ENCODE measurements at places on chromosomes 1 and 21. TPM values are rescaled to one million over a fixed set of nuclear protein-coding genes. Genes with fewer than 3 reads are reported as not detected.
A peak's percentile ranks its signal among the peaks of the same experiment; 100 is the strongest.

The CD53 gene
- 9.4 TPM for total RNA-seq

GRCh38 chr1:177181631-177182291 lies 11.0 kb downstream of the BRINP2 start:
- DNase-seq = no peak
- peaks cover 11% of the 10 kb centered on the region for H3K4me1 ChIP-seq
- no peaks in the 10 kb centered on the region for H3K27me3 ChIP-seq
- no peaks in the 10 kb centered on the region for H3K36me3 ChIP-seq
- H3K27ac ChIP-seq = no peak overlapping the region
- H3K4me3 ChIP-seq = peak overlapping the region; percentile 50

DNA sequence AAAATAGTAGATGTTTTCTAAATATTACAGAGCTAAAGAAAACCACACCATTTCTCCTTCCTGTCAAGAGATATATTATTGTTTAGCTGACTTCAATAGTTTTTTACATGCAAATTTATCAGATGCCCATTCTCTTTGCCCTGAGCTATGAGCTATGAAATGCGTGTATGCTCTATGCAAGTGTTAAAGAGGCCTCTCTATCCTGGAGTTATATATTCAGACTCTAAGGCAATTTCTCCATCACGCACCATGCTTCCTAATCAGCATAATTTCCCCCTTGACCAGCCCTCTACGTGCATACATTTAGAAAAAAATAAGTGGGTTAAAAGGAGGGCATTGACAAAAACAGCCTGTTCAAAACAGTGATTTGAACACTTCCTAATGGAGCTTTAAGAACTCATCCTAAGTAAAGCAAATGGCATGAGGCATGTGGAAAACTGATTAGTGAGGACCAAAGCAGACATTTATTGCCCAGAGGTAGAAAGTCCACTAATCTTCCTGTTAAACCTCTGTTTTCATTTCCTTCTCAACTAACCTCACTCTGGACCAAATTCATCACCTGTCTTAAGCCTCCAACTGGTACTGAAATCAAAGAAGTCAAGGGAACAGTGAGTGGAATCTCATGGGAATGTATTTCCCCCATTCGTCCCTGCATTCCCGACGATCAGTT lies 565.8 kb upstream of the PKN2 start:
- H3K27ac ChIP-seq = no peak overlapping the region
- H3K27me3 ChIP-seq = no peaks in the 10 kb centered on the region
- H3K4me1 ChIP-seq = no peaks in the 10 kb centered on the region
- H3K36me3 ChIP-seq = no peaks in the 10 kb centered on the region
- no peak overlapping the region for H3K4me3 ChIP-seq

- DNase-seq = no peak
- H3K27me3 ChIP-seq = no peaks in the 10 kb centered on the region
- H3K4me1 ChIP-seq = peaks cover 12% of the 10 kb centered on the region
- H3K27ac ChIP-seq = no peak overlapping the region
These were observed 4.8 kb upstream of the SELENON start for GRCh38 chr1:25795211-25795610.

- H3K36me3 ChIP-seq = no peaks in the 10 kb centered on the region
- H3K27ac ChIP-seq = no peak overlapping the region
- H3K27me3 ChIP-seq = no peaks in the 10 kb centered on the region
These were observed 57.9 kb downstream of the TTC3 start for GRCh38 chr21:37130971-37131370.

DNA sequence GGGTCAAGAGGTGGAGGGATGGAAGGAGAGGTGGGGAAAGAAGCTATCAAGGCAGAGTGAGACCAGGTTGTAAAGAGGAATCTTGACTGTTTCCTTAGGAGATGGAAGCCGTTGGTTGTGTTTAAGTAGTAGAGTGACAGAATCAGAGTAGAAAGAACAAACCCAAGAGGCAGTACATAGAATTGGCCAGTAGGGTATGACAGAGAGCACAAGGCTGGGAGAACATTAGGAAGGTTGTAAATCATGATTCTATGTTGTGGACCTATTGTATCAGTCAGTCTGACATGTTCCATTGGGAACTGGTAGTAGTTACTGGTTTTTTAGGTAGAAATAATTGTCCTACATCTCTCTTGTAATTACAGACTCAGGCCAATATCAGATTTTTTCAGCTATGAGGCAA lies 486.9 kb upstream of the USP24 start:
- DNase-seq = no peak
- H3K4me3 ChIP-seq = no peak overlapping the region
- no peaks in the 10 kb centered on the region for H3K27me3 ChIP-seq
- H3K36me3 ChIP-seq = no peaks in the 10 kb centered on the region
- no peak overlapping the region for H3K27ac ChIP-seq

The ZNF496 gene
- total RNA-seq = 9.1 TPM

DNA sequence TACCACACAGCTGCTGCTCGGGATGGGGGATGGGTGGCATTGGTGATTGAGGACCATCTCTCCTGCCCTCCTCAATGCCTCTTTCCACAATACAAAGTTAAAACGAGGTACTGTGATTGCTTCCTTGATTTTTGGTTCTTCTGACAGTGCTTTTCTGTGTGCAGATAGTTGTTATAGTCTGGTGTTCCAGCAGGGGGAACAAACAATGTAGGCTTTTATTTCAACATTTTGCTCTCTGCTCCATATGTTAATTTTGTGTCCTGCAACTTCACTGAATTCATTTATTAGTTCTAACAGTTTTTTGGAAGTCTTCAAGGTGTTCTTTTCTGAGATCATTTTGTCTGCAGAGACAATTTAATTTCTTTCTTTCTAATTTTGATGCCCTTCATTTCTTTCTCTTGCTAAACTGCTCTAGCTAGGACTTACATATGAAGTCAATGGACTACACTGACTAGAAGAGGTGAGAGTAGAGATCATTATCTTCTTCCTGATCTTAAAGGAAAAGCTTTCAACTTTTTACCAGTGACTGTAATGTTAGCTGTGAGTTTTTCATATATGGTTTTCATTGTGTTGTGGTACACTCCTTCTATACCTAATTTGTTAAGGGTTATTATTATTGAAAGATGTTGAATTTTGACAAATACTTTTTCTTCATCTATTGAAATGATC lies 45.4 kb downstream of the TNFSF18 start:
- no peaks in the 10 kb centered on the region for H3K27me3 ChIP-seq
- H3K36me3 ChIP-seq = no peaks in the 10 kb centered on the region
- H3K4me3 ChIP-seq = no peak overlapping the region
- no peak overlapping the region for H3K27ac ChIP-seq
- H3K4me1 ChIP-seq = no peaks in the 10 kb centered on the region
- no peak for DNase-seq

The GLIS1 gene
- 0.57 TPM for total RNA-seq

- no peaks in the 10 kb centered on the region for H3K27me3 ChIP-seq
- peak overlapping the region; percentile 63 for H3K27ac ChIP-seq
- peak overlapping the region; percentile 4 for H3K4me3 ChIP-seq
- H3K4me1 ChIP-seq = peaks cover 10% of the 10 kb centered on the region
- no peak for DNase-seq
These were observed 129.3 kb downstream of the PRDM2 start for GRCh38 chr1:13829152-13829769.

GRCh38 chr1:166184897-166185296 lies 18.1 kb upstream of the FAM78B start:
- no peaks in the 10 kb centered on the region for H3K4me1 ChIP-seq
- H3K27me3 ChIP-seq = peaks cover 6% of the 10 kb centered on the region
- no peak overlapping the region for H3K27ac ChIP-seq

The OR2T12 gene
- not detected for total RNA-seq

The NPR1 gene
- total RNA-seq = 1.8 TPM

DNA sequence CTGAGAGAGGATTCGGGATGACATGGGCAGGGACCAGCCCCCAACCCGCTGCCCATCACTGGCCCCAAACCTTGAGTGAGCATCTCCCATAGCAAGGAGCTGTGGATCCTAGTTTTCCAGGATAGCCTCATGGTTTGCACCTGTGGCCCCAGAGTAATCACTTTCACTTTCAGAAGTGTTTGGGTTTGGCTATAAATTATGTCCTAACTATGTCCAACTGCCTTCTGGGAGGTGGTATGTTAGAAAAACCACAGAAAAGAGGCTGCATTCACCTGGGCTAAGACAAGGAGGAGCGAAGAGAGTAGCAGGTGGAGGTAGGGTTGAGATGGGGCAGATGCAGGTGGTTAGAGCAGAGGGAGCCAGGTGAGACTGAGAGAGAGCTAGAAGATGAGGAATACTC lies 19.4 kb upstream of the CLIC6 start:
- DNase-seq = no peak
- H3K4me1 ChIP-seq = peaks cover 4% of the 10 kb centered on the region
- H3K4me3 ChIP-seq = no peak overlapping the region
- no peak overlapping the region for H3K27ac ChIP-seq

DNA sequence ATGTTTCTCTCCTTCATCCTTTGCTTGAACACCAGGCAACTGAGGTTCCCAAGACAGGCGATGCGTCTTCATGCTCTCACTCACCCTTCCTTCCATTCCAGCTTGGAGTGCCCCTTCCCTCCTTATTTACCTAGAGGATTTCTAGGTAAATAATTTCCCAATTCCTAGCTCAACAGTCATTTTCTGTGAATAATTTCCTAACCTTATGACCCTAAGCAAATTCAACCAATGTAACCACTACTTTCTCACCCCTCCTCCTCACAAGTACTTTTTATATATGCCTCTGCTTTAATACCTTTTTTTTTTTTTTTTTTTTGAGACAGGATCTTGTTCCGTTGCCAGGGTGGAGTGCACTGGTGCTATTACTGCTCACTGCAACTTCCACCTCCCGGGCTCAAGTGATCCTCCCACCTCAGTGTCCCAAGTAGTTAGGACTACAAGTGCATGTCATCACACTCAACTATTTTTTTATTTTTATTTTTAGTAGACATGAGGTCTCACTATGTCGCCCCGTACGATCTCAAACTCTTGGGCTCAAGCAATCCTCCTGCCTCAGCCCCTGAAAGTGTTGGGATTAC lies 86.7 kb downstream of the USP24 start:
- H3K27me3 ChIP-seq = no peaks in the 10 kb centered on the region
- no peak overlapping the region for H3K4me3 ChIP-seq

GRCh38 chr1:35745124-35745730 lies 24.6 kb downstream of the CLSPN start:
- H3K4me1 ChIP-seq = no peaks in the 10 kb centered on the region
- no peaks in the 10 kb centered on the region for H3K36me3 ChIP-seq
- H3K27me3 ChIP-seq = no peaks in the 10 kb centered on the region
- H3K4me3 ChIP-seq = no peak overlapping the region
- no peak overlapping the region for H3K27ac ChIP-seq

The SPRR2F gene
- 0.76 TPM for total RNA-seq

The TMEM200B gene
- total RNA-seq = 4.6 TPM

The CD1D gene
- 1.9 TPM for total RNA-seq

DNA sequence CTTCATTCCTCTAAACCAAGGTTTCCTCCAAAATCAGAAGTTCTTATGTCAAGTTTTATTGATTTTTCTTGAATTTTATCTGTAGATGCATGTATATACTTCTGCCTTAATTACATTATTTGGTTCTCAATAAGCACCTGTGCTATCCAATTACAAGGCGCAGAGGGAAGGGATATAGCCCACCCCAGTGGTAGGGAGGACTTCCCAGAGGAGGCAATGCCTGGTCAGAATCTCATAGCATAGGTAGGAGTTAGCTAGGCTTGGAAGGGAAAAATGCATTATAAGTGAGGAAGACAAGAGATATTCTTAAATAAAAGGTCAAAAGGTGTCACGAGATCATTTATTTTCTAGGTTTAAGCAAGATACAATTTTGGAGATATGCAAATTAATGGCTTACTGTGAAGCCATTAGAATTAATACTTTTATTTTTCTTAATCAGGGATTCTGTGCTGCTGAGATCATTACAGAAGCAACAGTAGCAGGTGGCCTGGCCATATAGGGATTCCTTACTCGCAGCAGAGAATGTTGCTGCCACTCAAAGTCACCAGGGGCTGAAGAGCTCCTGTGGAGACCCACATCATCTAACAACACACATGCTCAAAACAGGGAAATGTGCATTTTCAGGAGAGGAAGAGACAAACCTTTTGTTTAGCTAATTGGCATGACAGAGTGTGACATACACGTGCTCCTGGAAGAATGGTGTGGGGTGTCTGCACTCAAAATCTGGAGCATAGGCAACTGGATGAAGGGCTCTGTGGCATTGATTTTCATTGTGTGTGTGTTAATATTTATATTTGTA lies 178.3 kb downstream of the ATG4C start:
- DNase-seq = no peak
- H3K4me3 ChIP-seq = no peak overlapping the region
- no peaks in the 10 kb centered on the region for H3K27me3 ChIP-seq
- no peaks in the 10 kb centered on the region for H3K4me1 ChIP-seq
- no peaks in the 10 kb centered on the region for H3K36me3 ChIP-seq
- H3K27ac ChIP-seq = no peak overlapping the region

- H3K27me3 ChIP-seq = no peaks in the 10 kb centered on the region
- no peak overlapping the region for H3K4me3 ChIP-seq
These were observed 78.9 kb upstream of the DMRTA2 start for GRCh38 chr1:50502147-50502546.

DNA sequence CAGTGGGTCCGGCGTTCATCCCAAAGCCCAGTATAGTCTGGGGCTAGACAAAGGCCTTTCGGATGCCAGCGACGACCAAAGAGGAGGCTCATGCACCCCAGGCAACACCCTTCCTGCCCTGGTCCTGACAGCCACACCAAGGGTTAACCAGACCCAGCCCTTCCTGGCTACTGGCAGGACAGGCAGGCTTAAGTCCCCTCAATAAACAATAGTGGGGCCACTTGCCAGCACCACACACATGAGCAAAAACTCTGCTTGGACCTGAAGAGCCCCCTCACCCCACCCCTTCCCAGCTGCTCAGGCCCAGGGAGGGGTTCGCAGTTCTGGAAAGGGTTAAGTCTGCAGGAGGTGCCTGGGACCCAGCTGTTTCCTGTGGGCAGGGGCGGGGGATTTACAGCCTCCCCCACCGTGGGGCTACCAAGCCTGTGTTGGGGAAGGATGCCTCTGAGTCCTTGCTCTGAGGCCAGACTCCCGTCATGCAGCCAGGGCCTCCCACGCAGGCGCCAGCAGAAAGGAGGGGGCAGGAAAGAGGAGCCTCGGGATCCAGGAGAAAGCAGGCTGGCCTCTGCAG lies 18.2 kb downstream of the PHLDA3 start:
- no peaks in the 10 kb centered on the region for H3K36me3 ChIP-seq
- H3K4me3 ChIP-seq = no peak overlapping the region
- peak overlapping the region; percentile 25 for H3K27ac ChIP-seq
- peaks cover 18% of the 10 kb centered on the region for H3K4me1 ChIP-seq
- H3K27me3 ChIP-seq = no peaks in the 10 kb centered on the region

DNA sequence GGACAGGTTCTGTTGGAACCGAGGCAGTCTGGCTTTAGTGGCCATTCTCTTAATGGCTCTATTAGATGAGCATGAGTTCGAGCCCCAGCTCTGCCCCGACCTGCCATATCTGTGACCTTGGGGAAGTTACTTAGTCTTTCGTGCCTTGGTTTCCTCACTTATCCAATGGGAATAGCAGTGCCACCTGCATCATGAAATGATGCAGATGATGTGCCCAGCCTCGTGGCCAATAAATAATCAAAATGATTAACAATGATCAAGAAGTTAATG lies 30.6 kb downstream of the CAMK1G start:
- H3K27me3 ChIP-seq = no peaks in the 10 kb centered on the region
- no peaks in the 10 kb centered on the region for H3K4me1 ChIP-seq
- no peak overlapping the region for H3K27ac ChIP-seq
- H3K36me3 ChIP-seq = peaks cover 50% of the 10 kb centered on the region
- DNase-seq = no peak
- H3K4me3 ChIP-seq = no peak overlapping the region

All from esophagus squamous epithelium (tissue), 5 donors.